CD4-positive, CD25-positive, alpha-beta regulatory T cell (primary cell): ENCODE measurements at places on chromosomes 3 and 15.

DNA sequence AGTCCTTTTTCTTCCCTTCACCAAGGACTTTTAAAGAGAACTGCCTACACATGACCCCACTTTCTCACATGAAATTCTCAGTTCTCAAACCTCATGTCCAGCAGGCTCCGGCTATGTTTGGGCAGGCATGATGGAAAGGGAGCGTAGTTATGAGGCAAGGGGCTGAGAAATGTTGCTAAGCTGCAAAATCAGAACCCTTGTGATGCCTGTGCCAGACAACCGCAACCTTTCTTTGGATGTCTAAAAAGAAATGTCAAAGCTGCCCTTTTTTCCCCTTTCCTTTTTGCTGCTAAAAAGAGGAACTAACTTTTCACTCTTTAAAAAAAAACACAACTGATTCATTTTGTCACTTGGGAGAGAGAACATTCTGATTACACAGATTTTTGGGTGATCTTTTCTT is 19.2 kb downstream of the GNB4 start:
- no peak for DNase-seq

DNA sequence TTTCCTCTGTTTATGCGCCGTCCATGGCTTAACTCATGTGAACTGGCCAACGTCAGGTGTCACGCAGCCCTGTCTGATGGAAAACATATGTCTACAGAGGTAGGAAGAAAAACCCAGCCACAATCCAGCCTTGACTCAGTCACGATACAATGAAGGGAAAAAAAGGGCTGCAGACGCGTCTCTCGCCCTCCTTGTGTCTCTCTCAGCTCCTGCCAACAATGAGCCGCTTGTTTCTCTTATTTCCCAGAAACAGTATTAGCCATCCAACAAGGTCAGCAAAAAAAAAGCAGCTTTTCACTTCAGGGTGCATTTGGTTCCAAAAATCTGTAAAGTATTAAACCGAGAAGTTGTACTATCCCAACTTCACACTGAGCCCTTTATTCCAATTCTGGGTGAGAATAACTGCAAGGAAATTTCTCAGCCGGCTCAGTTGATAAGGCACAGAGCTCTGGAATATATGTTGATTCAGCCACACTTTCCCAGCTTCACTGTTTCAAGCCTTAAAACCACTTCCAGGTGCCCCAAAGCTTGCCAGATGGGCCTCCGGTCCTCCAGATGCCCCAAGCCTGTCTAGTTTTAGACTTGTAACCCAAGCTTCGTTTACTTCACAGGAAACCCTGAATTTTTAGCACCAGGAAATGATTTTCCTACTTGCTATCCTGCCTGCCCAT is 79.4 kb downstream of the TM4SF4 start:
- no peak for DNase-seq

GRCh38 chr3:131047582-131047981 is 20.9 kb downstream of the NEK11 start:
- DNase-seq, result no peak

DNA sequence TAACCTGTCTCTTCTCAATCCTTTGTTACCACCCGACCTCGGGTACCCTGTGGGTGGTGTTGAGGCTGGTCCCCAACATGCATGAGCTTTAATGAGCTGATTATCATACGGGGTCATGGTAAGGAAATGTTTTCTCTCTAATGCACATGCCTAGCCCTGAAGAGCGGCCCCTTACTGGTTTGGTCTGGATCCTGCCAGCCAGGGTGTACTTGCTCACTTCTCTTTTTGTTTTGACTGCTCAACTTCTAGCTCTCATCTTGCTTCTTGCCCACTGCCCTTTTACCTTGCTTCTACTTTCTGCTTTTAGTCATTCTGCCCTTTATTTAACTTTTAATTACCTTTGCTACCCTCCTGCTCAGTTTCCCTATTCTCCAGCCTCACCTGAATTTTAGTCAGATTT is 44.3 kb upstream of the ACAD9 start:
- DNase-seq, result no peak

DNA sequence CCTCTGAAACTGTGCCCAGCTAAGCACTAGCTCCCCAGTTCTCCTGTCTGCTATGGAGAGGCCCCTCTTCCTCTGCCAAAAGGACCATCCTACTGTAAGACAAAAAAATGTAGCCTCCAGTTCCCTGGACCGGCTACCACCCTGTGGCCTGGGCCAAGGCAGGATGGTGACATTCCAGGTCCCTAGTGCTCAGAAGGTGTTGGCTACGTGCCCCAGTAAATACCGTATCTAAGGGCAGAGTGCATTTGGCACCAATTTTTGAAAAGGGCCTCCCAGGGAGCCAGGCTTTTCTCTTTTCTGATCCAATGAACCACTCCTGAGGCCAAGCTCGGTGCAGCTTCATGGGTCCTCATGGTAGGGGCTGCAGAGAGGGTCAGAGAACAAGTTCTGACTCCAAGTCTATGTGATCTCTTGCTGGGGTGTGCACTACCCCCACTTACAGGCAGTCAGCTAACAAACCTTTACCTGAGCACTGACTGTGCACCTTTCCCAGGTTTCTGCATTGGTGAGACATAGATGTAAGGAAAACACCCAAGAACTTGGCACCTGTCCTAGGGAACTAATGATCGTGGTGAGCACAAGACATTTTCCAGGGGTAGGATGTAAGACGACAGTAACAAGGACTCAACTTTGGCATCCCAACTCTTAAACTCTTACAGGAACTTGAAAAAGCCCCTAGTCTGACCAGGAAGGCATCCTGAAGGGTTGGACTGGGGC is 32.6 kb downstream of the TLE3 start:
- no peak for DNase-seq

GRCh38 chr15:63601704-63602185 is 4.6 kb downstream of the FBXL22 start:
- no peak for DNase-seq

- DNase-seq, result no peak
These were observed 489.0 kb downstream of the NTRK3 start for GRCh38 chr15:87767516-87767915.

DNA sequence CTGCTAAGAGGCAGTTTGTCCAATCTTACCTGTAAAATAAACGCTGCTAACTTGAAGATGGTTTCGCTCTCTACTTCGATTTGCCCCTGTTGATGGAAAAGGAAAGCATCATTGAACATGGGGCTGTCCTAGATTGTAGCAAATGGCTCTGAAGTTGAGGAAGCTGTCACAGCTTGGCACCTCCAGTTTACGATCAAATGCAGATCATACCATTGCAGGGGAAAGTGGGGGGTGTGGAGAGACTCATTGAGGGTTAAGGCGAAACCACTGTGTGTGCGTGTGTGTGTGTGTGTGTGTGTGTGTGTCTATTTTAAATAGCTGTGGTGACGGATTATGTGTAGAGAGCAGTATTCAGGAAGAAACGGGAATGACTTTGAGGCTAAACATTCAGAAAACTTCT is 127.6 kb upstream of the LMOD3 start:
- peak; percentile 39 for DNase-seq

DNA sequence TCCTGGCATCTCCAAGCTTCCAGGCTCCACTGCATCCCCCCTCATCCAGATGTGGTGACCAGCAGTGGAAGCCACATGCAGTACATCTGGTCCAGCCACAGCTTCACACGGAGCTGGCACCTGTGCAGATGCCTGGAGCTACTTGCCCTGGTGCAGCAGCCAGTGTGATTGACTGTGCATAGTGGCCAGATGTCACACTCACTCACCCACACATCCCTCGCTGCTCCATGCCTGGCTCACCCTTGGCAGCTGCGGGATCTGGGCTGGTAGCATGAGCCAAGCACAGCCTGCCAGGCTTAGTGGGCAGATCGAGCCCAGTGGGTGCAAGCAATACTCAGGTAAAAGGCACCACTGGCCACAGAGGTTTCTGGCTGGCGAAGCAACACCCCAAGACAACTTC is 398.0 kb upstream of the CNTN4 start:
- DNase-seq, result no peak

DNA sequence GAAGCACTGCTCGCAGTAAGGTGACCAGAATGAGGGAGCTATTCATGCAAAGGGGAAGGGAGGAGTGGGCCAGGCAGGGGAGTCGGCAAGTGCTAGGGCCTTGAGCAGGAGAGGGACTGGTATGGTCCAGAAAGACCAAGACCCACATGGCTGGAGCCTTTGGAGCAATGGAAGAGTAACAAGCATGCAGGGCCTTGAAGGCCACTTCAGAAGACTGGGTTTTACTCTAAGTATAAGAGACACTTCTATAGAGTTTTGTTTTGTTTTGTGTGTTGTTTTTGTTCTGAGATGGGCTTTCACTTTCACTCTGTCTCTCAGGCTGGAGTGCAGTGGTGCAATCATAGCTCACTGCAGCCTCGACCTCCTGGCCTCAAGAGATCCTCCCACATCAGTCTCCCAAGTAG is 42.0 kb downstream of the BFSP2 start:
- no peak for DNase-seq

- DNase-seq, result no peak
These were observed 104.3 kb upstream of the PLXNA1 start for GRCh38 chr3:126878664-126879063.

- no peak for DNase-seq
These were observed 506.9 kb downstream of the SHQ1 start for GRCh38 chr3:72341380-72341770.

- DNase-seq, result no peak
These were observed 33.1 kb downstream of the CRTAP start for GRCh38 chr3:33146791-33147445.

DNA sequence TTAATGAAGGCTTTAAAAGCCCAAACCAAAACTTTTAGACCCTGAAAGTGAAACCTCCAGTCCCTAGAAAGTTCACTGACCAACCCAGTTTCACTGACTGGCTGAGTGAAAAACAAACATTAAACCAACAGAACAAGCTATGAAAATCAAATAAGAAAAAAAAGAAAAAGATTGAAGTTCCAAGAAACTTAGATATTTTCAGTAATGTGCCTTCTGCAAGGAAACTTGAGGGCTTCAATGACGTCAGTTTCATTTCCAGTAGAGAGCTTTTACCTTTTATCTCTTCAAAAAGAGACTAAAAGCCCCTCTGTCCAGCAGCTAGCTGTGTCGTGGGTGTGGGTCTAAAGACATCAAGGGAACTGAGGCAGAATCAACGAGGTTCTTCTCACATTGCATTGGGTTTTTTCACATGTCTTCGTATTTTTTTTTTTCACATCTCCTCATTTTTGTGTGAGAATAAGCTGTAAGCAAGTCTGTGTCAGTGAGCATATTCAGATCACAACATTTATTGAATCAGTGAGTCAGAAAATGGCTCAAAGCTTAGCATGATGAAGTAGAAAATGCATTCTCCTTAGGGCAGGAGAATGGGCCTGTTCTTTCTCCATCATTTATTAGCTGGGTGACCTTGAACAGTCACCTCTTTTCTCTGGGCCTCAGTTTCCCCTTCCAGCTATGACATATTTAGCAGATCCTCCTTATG is 54.8 kb upstream of the BCL6 start:
- DNase-seq, result peak; percentile 87

DNA sequence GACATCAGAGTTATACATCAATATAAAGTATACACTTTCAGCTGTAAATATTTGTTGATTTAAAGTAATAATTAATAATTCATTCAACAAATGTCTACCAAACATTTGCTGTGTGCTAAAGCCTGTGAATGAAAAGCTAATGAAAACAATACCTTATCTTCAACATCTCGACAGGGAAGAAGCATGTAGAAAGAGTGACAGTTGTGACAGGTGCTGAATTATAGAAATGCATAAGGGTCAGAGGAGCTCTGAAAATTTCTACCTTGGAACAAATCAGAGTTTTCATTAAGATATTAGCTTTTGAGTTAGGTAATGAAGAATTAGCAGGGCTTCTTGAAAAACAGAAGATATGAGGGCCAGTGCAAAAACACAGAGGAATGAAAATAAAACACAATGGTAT is 739.2 kb downstream of the VGLL3 start:
- no peak for DNase-seq

DNA sequence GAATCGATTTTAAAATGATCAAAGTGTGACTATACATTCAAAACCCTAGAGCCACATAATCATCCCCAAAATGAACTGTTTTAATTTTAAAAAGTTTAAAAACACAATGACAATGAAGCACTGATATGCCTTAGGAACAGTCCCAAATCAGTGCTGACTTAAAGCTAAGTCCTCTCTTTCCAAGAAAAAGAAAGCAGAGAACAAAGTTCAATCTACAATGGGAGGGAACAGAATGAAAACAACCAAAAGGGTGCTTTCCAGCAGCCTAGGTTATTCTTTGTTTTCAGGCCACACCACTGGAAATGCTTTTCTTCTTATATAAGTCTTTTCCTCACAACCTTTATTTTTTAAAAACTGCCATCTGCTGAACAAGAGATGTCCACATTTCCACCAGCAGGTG is 7.2 kb upstream of the STIMATE start:
- DNase-seq, result no peak

GRCh38 chr15:72516777-72517176 is 42.6 kb downstream of the ARIH1 start:
- no peak for DNase-seq

DNA sequence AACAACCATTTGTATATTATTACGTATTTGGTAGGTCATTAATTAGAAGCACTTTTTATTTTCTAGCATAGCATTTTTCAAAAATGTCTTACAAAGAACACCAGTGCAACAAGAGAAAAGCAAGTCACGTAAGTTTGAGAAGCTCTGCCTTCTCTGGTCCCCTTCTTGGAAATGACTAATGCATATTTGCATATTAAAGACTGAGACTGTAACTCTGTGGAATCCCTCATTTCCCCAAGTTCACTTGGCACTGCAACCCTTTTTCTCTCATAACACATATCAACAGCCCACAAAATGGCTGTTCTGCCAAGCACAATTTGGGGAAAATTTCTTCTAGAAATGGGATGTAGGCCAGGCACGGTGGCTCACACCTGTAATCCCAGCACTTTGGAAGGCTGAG is 176.3 kb downstream of the ERC2 start:
- no peak for DNase-seq

- DNase-seq, result no peak
These were observed 356.7 kb downstream of the PDCD6IP start for GRCh38 chr3:34155108-34155507.

GRCh38 chr15:31269816-31270575 is 56.6 kb upstream of the KLF13 start:
- no peak for DNase-seq

DNA sequence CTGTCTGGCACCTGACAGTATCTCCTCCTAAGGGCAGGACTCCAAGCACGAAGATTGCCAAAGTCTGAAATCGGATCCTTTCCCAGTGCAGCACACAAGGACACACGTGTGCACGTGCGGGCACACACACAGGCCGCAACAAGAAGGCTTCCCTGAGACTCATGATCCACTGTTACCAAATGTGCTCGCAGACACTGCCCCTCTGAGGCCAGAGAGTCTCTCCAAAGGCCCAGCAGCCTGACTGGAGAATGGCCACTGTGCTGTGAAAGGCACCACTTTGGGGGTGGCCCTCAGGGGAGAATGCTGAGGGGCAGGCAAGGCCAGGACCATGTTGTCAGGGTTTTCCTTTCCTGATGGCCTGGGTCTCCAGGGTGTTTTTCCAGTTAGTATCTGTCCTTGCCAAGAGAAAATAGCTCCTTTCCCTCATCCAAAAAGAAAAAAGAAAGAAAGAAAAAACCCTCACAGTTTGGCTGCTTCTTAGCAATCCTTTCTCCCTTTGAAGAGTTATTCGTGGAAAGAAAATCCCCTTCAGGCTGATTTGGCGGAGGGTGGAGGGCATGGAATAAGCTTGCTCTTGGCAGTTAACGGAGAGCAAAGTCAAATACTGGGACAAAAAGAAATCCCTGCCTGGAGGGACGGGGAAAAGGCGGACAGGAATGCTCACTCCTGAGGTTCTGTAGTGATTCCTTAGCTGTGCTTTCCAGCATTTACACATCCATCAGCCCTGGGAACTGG is 112.2 kb upstream of the ETV5 start:
- DNase-seq, result no peak
